ENCODE measurements at places on chromosomes 11 and 22.

GRCh38 chr11:103085758-103086365 lies 6.1 kb downstream of the DCUN1D5 start:
- DNase-seq: no peak

GRCh38 chr11:109586789-109587188 lies 164.8 kb downstream of the C11orf87 start:
- DNase-seq: no peak

- no peak for DNase-seq
Observed at GRCh38 chr11:12516387-12517105, 139.2 kb downstream of the PARVA start.

- DNase-seq: no peak
Observed at GRCh38 chr22:48531761-48532435, 1295.8 kb downstream of the BRD1 start.

- no peak for DNase-seq
Observed at GRCh38 chr22:19757140-19757984, 3.2 kb upstream of the TBX1 start.

GRCh38 chr22:36730176-36730858 lies 26.8 kb upstream of the CACNG2 start:
- no peak for DNase-seq

GRCh38 chr11:122202951-122203456 lies 87.0 kb upstream of the BLID start:
- DNase-seq: peak; percentile 8

DNA sequence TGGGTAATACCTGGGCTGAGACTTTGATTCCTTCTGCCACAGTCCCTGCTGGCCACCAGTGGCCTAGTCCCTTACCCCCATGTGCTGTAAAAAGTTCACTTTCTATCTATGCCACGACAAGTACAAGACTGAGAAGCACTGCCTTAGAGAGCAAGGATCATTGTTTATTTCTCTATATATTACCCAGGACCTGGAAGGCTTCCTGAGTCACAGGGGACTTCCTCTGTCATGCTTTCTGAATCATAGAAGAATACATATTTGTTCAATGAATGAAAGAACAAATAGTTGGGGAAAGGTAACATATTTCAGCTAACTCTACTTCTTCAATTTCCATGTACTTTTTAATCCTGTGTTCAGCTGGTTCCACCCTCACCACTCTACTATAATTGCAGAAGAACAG lies 5.5 kb upstream of the SYT9 start:
- no peak for DNase-seq

DNA sequence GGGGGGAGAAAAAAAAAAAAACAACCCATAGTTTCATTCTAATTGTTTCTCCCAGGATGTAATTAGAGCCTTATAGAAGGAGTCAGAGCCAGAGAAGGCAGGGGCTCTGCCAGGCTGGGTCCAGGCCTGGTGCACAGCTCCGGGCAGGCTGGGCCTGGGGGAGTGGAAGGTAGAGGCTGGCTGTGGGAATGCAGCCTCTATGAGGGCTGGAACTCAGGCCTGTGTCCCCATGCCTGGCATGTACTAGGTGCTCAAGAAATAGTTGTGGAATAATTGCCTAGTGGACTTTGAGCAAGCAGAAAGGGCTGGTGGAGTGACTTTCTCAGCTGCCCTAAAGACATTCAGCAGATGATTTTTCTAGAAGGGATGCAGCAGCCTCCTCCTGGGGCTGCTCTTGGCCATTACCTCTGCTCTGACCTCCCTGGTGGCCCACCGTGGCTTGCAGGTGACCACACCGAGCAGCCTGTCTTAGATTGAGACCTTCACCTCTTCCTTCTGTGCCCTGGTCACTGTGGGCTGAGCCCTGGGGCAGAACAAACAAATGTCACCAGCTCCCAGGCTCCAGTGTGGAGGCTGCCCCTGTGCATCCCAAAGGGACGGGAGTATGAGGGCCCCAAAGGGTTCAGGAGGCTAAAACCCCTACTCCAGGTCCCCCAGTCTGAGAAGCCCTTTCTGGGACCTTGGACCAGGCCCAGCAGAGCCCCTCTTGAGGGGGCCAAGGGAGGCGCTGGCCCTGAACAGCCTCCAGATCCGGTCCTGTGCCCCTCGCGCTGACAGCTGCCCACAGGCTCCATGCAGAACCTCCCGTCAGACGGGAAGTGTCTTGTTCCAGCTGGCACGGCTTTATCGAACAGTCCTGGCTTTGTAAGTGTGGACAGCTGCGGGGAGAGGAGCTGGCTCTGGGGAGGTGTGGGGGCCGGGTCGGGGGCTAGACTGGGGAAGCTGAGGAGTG lies 18.8 kb downstream of the MYEOV start:
- DNase-seq: no peak

- no peak for DNase-seq
Observed at GRCh38 chr11:76147106-76147740, 59.1 kb downstream of the WNT11 start.

GRCh38 chr22:16819249-16819648 lies 6.0 kb downstream of the XKR3 start:
- no peak for DNase-seq

- DNase-seq: no peak
Observed at GRCh38 chr11:1838077-1838425, 730 bp upstream of the TNNI2 start.

GRCh38 chr11:71206186-71206585 lies 46.2 kb downstream of the SHANK2 start:
- no peak for DNase-seq

DNA sequence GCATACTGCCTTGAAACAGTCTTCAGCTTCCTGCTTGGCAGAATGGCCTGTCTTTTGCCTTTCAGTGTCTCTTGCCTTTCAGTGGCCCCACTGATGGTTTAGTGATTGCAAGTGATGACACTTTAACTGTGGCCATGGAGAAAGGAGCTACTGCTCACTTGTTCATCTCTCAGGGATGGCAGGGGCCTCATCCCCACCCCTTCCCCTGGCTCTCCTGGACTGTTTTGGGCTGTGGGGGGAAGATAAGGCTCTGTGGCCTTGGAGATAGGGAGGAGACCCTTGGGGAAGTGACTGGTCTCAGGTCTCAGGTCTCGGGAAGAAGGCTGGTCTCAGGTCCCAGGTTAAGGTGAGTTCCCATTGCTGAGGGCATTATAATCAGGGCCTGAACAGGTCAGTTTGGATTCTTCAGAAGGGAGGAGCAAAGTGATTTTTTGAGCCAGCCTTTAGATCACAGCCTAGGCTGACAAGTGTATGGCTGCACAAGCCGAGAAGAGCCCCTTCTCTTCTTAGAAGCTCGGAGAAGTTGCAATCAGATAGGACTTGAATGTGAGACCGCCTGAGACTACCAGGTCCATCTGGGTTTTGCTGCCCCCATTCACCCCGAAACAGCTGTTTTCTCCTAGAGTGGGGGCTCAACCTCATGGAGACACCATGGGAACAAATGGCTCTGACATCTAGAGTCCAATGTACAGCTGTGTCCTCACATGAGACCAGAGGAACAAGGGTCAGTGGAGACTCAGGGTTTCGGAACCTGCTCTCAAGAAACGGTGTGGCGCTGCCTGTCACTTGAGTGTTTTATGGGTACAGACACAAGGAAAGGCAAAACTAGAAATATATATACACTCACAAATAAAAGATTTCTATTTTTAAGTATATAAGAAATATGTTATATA lies 15.9 kb upstream of the P2RY2 start:
- DNase-seq: no peak

- no peak for DNase-seq
Observed at GRCh38 chr11:29251738-29252137, 765.1 kb downstream of the KCNA4 start.

GRCh38 chr11:2521733-2522630 lies 77.2 kb downstream of the KCNQ1 start:
- no peak for DNase-seq

DNA sequence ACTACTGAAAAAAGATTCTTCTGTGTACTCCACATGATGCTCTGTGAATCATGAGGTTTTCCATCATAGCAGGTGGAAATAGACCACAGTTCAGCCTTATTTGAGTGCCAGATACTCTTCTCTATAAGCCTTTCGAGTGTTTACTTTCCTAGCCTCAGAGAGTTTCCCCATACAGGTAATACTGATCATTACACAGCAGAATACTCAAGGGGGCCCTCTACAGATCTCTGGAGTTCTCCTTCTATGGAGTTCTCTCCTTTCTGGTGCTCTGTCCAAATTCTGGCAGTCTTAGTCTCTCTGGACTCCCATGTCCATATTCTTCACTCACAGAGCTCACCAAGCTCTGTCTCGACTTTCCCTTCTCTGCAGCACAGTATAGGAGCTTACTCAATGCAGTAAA lies 175.7 kb upstream of the CARD18 start:
- no peak for DNase-seq

GRCh38 chr11:126433244-126433846 lies 77.9 kb downstream of the ST3GAL4 start:
- no peak for DNase-seq

DNA sequence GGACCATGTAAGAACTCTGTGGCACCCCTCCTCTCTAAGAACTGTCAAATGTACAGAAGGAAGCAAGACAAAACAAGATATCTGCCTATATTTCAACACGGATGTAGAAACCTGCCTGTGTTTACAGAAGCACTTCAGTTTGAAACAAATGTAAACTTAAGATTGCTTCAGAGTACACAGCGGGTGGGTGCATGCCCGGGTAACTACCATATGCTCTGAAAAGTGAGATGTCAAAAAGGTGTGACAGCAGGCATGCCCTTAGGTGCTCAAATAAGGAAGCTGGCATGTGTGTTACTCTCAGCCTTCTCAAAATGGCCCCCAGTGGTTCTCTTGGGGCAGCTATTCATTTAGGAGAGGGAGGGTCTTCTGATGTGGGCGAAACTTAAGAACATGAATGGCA lies 5.2 kb downstream of the ACP2 start:
- DNase-seq: no peak

All from NK-92 treated with Interleukin-12 subunit alpha and Interleukin-12 subunit beta, amount 100 ng/mL, for 24 hours (cell line).